Fibroblast of lung (primary cell): ENCODE measurements at places on chromosomes 11 and 22. TPM values are rescaled to one million over a fixed set of nuclear protein-coding genes. Genes with fewer than 3 reads are reported as not detected.

The PHF21B gene
- under 0.01 and 0.17 TPM in 2 replicates for total RNA-seq

The SMTNL1 gene
- total RNA-seq = not detected in 2 replicates

The SLC37A4 gene
- total RNA-seq = 10.0 and 10.1 TPM in 2 replicates

The TRIM3 gene
- total RNA-seq = 24.1 and 29.7 TPM in 2 replicates

The SIDT2 gene
- 10.3 and 23.5 TPM in 2 replicates for total RNA-seq

The SLC17A6 gene
- total RNA-seq = not detected in 2 replicates

The CSNK2A3 gene
- 1.8 and 2.3 TPM in 2 replicates for total RNA-seq

The PIH1D2 gene
- total RNA-seq = 1.5 TPM in 2 replicates

The NELL1 gene
- total RNA-seq = not detected in 2 replicates

The LRRC74B gene
- total RNA-seq = under 0.01 TPM in 1 of 2 replicates, not detected in the other

The SAA1 gene
- total RNA-seq = not detected in 2 replicates

The JAML gene
- total RNA-seq = not detected in 2 replicates

The TYR gene
- not detected in 2 replicates for total RNA-seq

The ARHGAP42 gene
- total RNA-seq = 8.7 and 13.4 TPM in 2 replicates

The PAMR1 gene
- total RNA-seq = 159 and 189 TPM in 2 replicates

The SMC1B gene
- total RNA-seq = not detected in 2 replicates

The PYGM gene
- total RNA-seq = 0.26 and 0.50 TPM in 2 replicates

The SMIM38 gene
- total RNA-seq = 0.33 and 0.51 TPM in 2 replicates

The OR6M1 gene
- total RNA-seq = not detected in 2 replicates

The NRXN2 gene
- under 0.01 and 0.26 TPM in 2 replicates for total RNA-seq

The BACE1 gene
- total RNA-seq = 17.7 and 23.1 TPM in 2 replicates

The APOL4 gene
- 2.0 and 2.1 TPM in 2 replicates for total RNA-seq

The RAPSN gene
- under 0.01 and 0.17 TPM in 2 replicates for total RNA-seq

The LRRC75B gene
- total RNA-seq = 5.6 and 7.9 TPM in 2 replicates

The ZC3H12C gene
- 8.5 and 10.1 TPM in 2 replicates for total RNA-seq

The TNNI2 gene
- total RNA-seq = not detected in 2 replicates

The TBX10 gene
- not detected in 2 replicates for total RNA-seq

The INS gene
- not detected in 2 replicates for total RNA-seq

The ADM gene
- 490 and 1,010 TPM in 2 replicates for total RNA-seq

The OR5P2 gene
- 0.17 TPM in 1 of 2 replicates, not detected in the other for total RNA-seq

The TMPRSS5 gene
- under 0.01 and 0.17 TPM in 2 replicates for total RNA-seq

The FDXACB1 gene
- 1.8 and 2.6 TPM in 2 replicates for total RNA-seq

The GGTLC3 gene
- total RNA-seq = not detected in 2 replicates

The POU2F3 gene
- total RNA-seq = not detected in 2 replicates

The ZNF214 gene
- total RNA-seq = 8.7 and 9.9 TPM in 2 replicates

The NAALAD2 gene
- total RNA-seq = 0.66 and 0.77 TPM in 2 replicates

The OR4D5 gene
- not detected in 2 replicates for total RNA-seq

The STK33 gene
- 1.7 and 2.8 TPM in 2 replicates for total RNA-seq

The CHEK2 gene
- total RNA-seq = 13.4 and 14.5 TPM in 2 replicates

The OR5B2 gene
- not detected in 2 replicates for total RNA-seq

The PPP1CA gene
- total RNA-seq = 90.7 and 104 TPM in 2 replicates

The HSCB gene
- 19.3 and 26.6 TPM in 2 replicates for total RNA-seq

The PACSIN3 gene
- total RNA-seq = 19.8 and 20.0 TPM in 2 replicates

The TMA7B gene
- not detected in 2 replicates for total RNA-seq

The OR51B5 gene
- 0.17 and 0.26 TPM in 2 replicates for total RNA-seq

The MS4A4E gene
- total RNA-seq = not detected in 2 replicates

The SCGB1A1 gene
- total RNA-seq = not detected in 2 replicates

The NLRP10 gene
- 0.26 and 9.6 TPM in 2 replicates for total RNA-seq
